ENCODE measurements at places on chromosomes 12 and 14.

DNA sequence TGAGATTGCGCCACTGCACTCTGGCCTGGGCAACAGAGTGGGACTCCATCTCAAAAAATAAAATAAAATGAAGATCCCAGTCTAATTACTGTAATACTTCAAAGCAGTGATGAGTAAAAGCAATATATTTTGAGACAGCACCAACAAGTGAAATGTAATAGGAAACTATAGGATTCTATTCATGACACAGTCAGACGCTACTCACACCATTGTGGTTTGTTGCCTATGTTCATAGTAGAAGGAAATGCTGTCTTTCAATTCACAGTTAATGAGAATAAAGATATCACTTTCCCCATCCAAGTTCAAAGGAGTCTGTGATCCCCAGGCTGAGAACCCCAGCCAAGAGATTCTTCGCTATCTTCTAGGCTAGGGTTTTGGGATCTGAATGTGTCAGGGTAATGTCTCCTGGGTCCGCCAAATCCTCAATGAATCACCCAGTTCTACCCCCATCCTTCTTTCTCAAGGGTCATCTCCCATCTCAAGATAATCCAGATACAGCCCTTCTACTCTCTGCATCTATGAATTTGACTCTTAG lies 16.6 kb upstream of the DTX1 start:
- no peak for DNase-seq

DNA sequence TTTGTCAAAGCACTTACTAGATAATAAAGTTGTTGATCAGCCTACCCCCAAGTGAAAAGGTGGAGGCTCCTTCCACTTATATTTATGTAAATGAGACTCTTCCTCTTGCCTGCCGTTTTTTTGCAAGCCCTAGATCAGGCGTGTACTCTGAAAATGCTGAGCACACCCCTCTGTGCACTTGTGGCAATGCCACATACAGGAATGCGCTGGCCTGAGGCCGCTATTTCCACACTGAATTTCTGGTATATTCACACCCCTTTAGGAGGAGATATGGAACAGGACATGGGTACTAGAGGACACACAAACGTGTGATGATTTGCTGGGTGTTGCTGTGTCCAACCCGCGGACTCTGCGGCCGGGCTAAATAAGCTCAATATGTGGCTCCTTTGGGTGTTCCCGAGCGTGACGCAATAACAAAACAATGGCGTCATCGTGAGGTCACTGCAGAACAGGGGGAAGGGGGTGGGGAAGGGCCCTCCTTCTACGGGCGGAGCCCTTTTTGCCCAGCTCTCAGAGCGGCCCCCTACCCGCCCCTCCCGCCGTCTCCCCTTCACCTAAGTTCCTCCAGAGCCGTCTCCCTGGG lies 554 bp upstream of the TSPAN31 start:
- DNase-seq = no peak

DNA sequence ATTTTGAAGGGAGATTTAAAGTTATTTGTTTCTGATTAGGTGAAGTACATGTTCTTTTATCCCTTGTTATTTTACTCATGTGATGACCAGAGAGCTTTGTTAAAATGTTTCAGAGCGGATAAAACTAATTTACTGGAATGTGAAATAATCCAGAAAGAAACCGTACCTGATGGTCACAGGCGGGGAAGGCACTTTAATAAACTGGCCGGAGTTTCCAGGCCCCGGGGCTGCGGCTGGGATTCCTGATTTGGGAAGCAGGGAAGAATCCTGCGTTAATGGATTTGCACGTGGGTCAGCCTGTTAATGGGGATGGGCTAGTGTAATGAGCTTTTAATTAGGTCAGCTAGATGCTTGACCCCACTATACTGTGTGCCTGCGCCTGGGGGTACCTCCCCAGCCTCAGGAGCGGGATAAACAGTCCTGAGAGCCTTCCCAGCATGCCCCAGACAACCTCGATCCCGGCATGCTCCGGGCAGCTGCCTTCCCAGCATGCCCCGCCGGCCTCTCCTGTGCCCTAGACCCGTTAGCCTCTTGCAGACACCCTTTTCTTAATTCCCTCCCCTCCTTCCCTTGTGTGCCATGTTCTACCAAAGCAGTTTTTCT lies 208.6 kb upstream of the CDKN3 start:
- DNase-seq = no peak

- DNase-seq = no peak
These were observed 36.2 kb upstream of the KCNH3 start for GRCh38 chr12:49502590-49502989.

GRCh38 chr12:126424696-126425095 lies 1359.5 kb downstream of the AACS start:
- no peak for DNase-seq

DNA sequence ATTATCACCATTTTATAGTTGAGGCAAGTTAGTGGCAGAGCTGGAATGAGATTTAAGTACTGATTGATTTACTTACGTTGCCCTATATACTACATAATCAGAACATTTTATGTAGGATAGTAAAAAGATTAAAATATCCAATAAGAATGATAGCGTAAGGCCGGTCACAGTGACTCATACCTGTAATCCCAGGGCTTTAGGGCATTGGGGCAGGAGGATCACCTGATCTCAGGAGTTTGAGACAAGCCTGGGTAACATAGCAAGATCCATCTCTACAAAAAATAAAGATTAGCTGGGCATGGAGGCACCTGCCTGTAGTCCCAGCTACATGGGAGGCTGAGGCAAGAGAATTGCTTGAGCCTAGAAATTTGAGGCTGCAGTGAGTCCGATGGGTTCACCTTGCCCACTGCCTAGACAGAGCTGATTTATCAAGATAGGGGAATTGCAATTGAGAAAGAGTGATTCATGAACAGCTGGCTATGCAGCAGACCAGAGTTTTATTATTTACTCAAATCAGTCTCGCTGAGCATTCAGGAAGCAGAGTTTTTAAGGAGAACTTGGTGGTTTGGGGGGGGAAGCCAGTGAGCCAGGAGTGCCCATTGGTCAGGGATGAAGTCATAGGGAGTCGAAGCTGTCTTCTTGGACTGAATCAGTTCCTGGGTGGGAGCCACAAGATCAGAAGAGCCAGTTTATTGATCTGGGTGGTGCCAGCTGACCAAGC lies 24.7 kb upstream of the SGPP1 start:
- DNase-seq = no peak

- DNase-seq = no peak
These were observed 353.0 kb downstream of the PAWR start for GRCh38 chr12:79337662-79338290.

DNA sequence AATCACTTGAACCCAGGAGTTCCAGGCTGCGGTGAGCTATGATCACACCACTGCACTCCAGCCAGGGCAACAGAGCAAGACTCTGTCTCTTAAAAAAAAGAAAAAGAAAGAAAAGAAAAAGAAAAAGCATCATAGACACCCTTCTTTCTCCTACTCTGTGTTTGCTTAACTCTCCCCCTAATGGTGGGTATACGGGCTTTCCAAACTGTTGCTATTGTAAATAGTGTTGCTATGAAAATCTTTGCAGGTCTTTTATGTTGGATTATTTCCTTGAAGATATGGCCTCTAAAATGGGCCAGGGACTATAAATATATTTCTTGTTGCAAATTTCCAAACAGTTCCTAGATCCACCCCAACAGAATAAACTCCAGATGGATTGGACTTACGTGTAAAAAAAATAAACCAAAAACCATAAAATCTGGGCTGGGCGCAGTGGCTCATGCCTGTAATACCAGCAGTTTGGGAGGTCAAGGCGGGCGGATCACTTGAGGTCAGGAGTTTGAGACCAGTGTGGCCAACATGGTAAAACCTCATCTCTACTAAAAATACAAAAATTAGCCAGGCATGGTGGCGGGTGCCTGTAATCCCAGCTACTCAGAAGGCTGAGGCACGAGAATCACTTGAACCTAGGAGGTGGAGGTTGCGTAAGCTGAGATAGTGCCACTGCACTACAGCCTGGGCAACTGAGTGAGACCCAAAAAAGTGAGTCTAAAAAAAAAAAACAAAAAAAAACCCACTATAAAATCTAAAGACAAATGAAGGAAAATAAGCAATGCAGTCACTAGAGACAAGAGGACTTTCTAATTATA lies 25.9 kb downstream of the NFKBIA start:
- no peak for DNase-seq

- DNase-seq = no peak
These were observed 37.1 kb downstream of the TGFB3 start for GRCh38 chr14:75944607-75945241.

DNA sequence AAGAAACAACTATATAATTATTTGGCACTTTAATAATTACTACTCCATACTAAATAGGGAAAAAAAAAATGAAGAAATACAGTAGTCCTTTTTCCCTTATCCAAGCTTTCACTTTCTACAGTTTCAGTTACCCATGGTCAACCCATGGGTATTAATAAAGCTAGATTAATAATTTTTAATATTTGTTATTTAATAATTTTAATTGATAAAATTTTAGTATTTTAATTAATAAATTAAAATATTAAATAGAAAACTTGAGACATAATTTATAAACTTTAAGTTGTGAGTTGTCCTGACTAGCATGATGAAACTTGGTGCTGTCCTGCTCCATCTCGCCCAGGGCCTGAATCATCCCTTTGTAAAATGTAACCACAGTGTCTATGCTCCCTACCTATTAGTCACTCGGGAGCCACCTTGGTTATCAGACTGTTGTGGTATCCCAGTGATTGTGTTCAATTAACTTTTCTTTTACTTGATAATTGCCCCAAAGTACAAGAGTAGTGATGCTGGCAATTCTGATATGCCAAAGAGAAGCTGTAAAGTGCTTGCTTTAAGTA lies 71.8 kb downstream of the PAWR start:
- no peak for DNase-seq

All from thymus (tissue), 14 donors.